CD4-positive, alpha-beta memory T cell (primary cell): ENCODE measurements at places on chromosomes 3 and 15. TPM values are rescaled to one million over a fixed set of nuclear protein-coding genes. Genes with fewer than 3 reads are reported as not detected.

RCCD1 gene
- 15.6 TPM for total RNA-seq

DAPK2 gene
- 2.9 TPM for total RNA-seq

GAP43 gene
- total RNA-seq = not detected

IL17RE gene
- total RNA-seq = 2.4 TPM

FOXB1 gene
- total RNA-seq = not detected

RNF123 gene
- total RNA-seq = 69.7 TPM

SLC12A6 gene
- 71.3 TPM for total RNA-seq

AMOTL2 gene
- total RNA-seq = not detected

RPL15 gene
- 2,010 TPM for total RNA-seq

LRRC49 gene
- 0.75 TPM for total RNA-seq

ISLR gene
- not detected for total RNA-seq

CHST2 gene
- total RNA-seq = 1.1 TPM

DNA sequence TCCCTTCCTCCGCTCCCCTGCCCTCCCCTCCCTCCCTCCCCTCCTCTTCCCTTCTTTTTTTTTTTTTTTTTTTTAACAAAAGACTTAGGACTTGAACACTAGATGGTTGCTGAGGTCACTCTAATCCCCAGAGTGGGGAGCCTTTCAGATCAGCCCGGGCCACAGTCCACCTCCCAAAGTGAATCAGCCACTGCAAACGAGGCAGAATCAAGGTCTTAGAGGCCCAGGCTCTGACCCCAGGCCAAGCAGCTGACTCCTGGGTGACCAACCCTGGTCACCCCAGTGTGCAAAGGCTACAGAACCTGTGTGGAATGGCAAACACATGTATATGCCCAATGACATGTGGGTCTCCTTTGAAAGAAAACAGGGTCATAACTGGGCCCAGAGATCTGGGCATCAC is 18.3 kb upstream of the EHD4 start:
- no peaks in the 10 kb centered on the region for H3K4me1 ChIP-seq
- H3K4me3 ChIP-seq = no peak overlapping the region
- H3K36me3 ChIP-seq = no peaks in the 10 kb centered on the region

- H3K4me3 ChIP-seq = no peak overlapping the region
- DNase-seq = no peak
- no peak overlapping the region for H3K27ac ChIP-seq
- H3K36me3 ChIP-seq = no peaks in the 10 kb centered on the region
- H3K27me3 ChIP-seq = no peaks in the 10 kb centered on the region
Observed at GRCh38 chr3:17135696-17136095, 250.9 kb downstream of the PLCL2 start.

- no peaks in the 10 kb centered on the region for H3K36me3 ChIP-seq
- H3K4me1 ChIP-seq = no peaks in the 10 kb centered on the region
- no peak for DNase-seq
- no peak overlapping the region for H3K27ac ChIP-seq
- H3K27me3 ChIP-seq = no peaks in the 10 kb centered on the region
Observed at GRCh38 chr3:139758654-139759291, 81.0 kb upstream of the NMNAT3 start.

- no peak for DNase-seq
- no peaks in the 10 kb centered on the region for H3K4me1 ChIP-seq
- no peaks in the 10 kb centered on the region for H3K36me3 ChIP-seq
Observed at GRCh38 chr3:87834327-87834726, 224.5 kb downstream of the CGGBP1 start.

DNA sequence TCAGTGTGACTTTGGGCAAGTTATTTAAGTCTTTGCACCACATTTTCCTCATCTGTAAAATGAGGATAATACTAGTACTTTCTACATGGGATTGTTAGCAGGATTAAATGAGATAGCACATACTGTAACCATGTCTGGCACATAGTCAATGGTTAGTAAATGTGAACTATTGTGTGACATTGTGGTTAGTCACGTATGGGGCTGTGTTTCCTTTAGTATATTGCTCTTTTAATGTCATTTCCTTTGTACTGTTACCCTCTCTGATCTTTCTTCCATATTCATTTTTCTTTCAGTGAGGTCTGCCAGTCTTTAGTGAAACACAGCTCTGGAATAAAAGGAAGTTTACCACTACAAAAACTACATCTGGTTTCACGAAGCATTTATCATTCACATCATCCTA is 21.4 kb downstream of the OPA1 start:
- DNase-seq = no peak
- no peak overlapping the region for H3K27ac ChIP-seq
- H3K4me3 ChIP-seq = peak overlapping the region; percentile 11
- H3K36me3 ChIP-seq = peaks cover 20% of the 10 kb centered on the region
- H3K4me1 ChIP-seq = peaks cover 16% of the 10 kb centered on the region
- no peaks in the 10 kb centered on the region for H3K27me3 ChIP-seq

- H3K27me3 ChIP-seq = no peaks in the 10 kb centered on the region
- H3K27ac ChIP-seq = no peak overlapping the region
- no peak overlapping the region for H3K4me3 ChIP-seq
- H3K4me1 ChIP-seq = peaks cover 15% of the 10 kb centered on the region
- no peaks in the 10 kb centered on the region for H3K36me3 ChIP-seq
Observed at GRCh38 chr15:56718560-56718959, 14.7 kb downstream of the ZNF280D start.

DNA sequence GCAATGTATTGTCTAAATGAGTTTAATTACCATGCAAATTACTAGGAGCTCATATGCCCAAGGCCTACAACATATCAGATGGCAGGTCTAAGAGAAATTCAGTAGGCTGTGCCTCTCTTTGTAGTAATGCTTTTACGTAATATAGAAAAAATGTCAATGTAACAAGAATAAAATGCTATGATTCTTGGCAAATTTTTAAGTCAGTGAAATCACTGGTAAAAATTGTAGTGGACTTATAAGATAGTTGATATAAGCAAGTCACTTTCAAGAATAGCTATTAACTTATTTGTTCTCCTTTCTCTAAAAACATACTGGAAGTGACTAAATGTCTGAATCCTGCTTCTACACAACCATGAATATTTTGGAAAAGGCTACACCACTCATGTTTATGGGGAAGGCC is 707.8 kb downstream of the TUSC7 start:
- no peak overlapping the region for H3K27ac ChIP-seq
- no peak for DNase-seq
- H3K36me3 ChIP-seq = no peaks in the 10 kb centered on the region
- no peaks in the 10 kb centered on the region for H3K27me3 ChIP-seq
- no peaks in the 10 kb centered on the region for H3K4me1 ChIP-seq

GRCh38 chr3:59027607-59028006 is 22.2 kb downstream of the CFAP20DC start:
- no peak for DNase-seq
- H3K4me1 ChIP-seq = no peaks in the 10 kb centered on the region
- no peak overlapping the region for H3K27ac ChIP-seq
- no peak overlapping the region for H3K4me3 ChIP-seq
- no peaks in the 10 kb centered on the region for H3K27me3 ChIP-seq

DNA sequence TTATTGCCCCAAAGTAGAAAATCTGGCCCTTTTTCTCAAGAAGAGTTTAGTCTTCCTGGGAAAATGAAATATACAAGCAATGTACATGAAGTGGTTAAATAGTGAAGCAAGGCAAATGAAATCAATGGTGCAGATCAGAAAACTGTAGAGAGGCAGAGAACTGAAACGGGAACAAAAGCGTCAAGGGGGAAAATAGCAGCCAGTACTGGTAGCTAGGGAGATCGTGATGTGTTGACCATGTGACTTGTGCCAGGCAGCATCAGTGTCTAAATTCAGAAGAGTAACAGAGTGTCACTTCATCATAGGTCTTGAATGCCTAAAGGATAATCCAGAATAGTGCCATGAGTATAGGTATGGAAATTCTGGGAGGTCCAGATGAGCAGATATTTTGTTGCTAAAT is 163.1 kb downstream of the CHL1 start:
- no peak overlapping the region for H3K27ac ChIP-seq
- H3K4me1 ChIP-seq = no peaks in the 10 kb centered on the region
- H3K27me3 ChIP-seq = no peaks in the 10 kb centered on the region
- H3K4me3 ChIP-seq = no peak overlapping the region
- H3K36me3 ChIP-seq = no peaks in the 10 kb centered on the region
- no peak for DNase-seq

GRCh38 chr3:112456147-112456546 is 43.1 kb downstream of the BTLA start:
- H3K27me3 ChIP-seq = no peaks in the 10 kb centered on the region
- DNase-seq = no peak
- H3K27ac ChIP-seq = no peak overlapping the region
- no peaks in the 10 kb centered on the region for H3K36me3 ChIP-seq

- H3K4me1 ChIP-seq = no peaks in the 10 kb centered on the region
- no peak overlapping the region for H3K4me3 ChIP-seq
- H3K36me3 ChIP-seq = no peaks in the 10 kb centered on the region
- no peak for DNase-seq
Observed at GRCh38 chr3:106610362-106610959, 741.6 kb upstream of the CBLB start.

DNA sequence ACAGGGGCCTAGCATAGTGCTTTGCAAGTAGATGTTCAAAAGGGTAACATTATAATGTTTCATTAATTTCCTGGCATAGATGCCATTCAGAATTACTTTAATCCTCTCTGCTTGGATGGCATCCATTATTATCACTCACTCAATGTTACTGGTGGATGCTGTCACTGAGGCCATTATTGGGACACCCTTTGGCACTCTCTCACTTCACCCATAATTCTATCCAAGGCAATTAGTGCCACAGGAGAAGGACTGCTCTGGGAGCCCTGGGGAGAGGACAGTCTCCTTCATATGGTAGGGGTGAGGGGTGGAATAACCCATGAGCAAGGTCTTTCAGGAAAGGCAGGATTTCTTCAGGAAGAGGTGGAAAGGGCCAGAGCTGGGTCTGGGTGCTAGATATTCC is 28.7 kb upstream of the SLC28A1 start:
- no peaks in the 10 kb centered on the region for H3K27me3 ChIP-seq
- H3K4me3 ChIP-seq = no peak overlapping the region
- no peak overlapping the region for H3K27ac ChIP-seq
- no peak for DNase-seq

- no peaks in the 10 kb centered on the region for H3K4me1 ChIP-seq
- H3K27me3 ChIP-seq = no peaks in the 10 kb centered on the region
- no peaks in the 10 kb centered on the region for H3K36me3 ChIP-seq
Observed at GRCh38 chr3:94524102-94524919, 461.4 kb downstream of the NSUN3 start.

- H3K4me3 ChIP-seq = no peak overlapping the region
- H3K36me3 ChIP-seq = no peaks in the 10 kb centered on the region
- H3K27me3 ChIP-seq = no peaks in the 10 kb centered on the region
Observed at GRCh38 chr3:195802795-195803194, 8.9 kb downstream of the MUC4 start.

DNA sequence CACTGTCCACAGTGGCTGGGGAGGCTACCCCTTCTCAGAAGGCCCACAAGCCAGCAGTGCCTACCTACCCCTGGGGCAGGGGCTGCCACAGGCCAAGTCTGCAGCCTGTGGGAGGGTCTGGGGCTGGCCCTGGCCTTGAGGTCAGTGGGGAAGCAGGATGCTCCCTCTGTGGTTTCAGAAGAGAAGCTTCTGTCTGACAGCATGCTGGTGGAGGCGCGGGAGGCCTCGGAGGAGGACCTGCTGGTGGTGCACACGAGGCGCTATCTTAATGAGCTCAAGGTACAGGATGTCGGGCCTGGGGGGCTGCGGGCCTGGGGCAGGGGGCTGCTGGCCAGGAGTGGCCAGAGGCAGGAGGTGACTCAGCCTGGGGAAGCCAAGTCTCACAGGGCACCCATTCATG is 3.2 kb downstream of the HDAC11 start:
- no peak overlapping the region for H3K4me3 ChIP-seq
- no peak for DNase-seq
- peaks cover 37% of the 10 kb centered on the region for H3K4me1 ChIP-seq
- no peak overlapping the region for H3K27ac ChIP-seq
- H3K27me3 ChIP-seq = no peaks in the 10 kb centered on the region

DNA sequence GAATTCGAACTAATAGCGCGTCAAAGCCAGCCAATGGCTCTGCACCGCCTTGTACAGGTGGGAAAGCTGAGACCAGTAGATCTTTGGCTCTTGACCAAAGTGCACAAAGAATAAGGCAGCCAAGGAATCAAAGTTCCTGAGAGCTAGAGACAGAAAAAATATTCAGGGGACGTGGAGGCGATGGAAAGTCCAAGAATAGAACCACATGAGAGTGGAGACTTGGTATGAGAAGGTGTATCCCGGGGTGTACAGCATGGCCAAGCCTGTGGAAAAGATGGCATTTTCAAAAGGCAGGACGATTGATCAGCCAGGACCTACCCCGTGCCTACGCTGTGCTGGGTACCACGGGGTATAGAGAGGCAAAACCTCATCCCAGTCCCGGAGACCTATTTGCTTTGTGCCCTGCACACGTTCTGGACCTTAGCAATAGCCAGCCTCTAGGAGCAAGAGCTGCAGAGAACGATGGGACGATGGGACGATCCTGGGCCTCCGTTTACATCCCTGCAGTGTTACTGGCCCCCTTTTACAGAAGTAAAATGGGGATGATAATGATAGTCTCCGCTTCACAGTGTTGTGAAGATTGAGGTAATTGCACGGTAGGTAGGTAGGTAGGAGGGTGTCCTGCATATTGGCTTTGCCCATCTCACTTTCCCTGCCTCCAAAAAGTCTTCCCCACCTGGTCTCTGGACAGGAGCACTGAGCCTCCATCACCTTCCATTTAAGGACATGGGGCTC is 583 bp upstream of the RBSN start:
- DNase-seq = no peak
- H3K27me3 ChIP-seq = no peaks in the 10 kb centered on the region
- peaks cover 15% of the 10 kb centered on the region for H3K36me3 ChIP-seq
- peak overlapping the region; percentile 73 for H3K4me3 ChIP-seq
- peaks cover 22% of the 10 kb centered on the region for H3K4me1 ChIP-seq
- peak overlapping the region; percentile 95 for H3K27ac ChIP-seq

DNA sequence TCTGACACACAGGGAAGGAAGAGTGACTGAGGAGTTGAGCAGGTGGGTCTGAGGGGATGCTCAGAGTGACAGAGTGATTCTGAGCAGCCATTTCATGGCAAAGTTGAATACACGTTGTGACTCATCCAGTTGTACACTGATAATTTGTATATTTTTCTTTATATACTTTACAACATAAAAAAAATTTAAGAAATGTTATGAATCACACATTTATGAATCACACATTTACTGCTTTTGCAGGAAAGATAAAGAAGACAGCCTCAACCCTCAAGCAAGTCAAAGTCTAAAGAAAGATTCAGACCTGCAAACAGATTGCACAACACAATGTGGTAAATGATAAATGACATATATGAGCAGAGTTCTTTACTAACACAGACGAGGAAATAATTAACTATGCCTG is 21.0 kb upstream of the CHMP2B start:
- no peak overlapping the region for H3K27ac ChIP-seq
- no peaks in the 10 kb centered on the region for H3K36me3 ChIP-seq
- no peaks in the 10 kb centered on the region for H3K27me3 ChIP-seq
- no peak overlapping the region for H3K4me3 ChIP-seq
- no peaks in the 10 kb centered on the region for H3K4me1 ChIP-seq

DNA sequence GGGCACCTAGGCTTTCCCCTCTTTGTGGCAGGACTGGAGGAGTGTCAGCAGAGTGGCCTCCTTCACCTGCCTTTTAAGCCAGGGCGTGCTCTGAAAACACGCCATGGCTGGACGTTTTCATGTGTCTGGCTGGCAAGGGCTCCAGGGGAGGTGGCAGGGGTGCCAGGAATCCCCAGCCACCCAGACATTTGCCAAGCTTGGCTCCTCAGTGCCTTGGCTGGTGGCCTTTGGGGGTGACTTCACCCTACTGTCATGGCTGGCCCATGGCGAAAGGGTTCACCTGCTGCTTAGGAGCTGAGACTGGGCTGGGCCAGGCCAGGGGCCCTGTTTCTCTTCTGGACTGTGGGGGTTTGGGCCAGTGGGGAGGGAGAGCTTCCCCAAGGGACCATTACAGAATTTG is 17.6 kb downstream of the KLF13 start:
- H3K27ac ChIP-seq = peak overlapping the region; percentile 74
- no peak overlapping the region for H3K4me3 ChIP-seq
- DNase-seq = no peak
- peaks cover 100% of the 10 kb centered on the region for H3K4me1 ChIP-seq
- peaks cover 22% of the 10 kb centered on the region for H3K36me3 ChIP-seq
